Endodermal cell (in vitro differentiated cells): ENCODE measurements at places on chromosomes 4 and X.

GRCh38 chrX:11899091-11899490 is 141.1 kb downstream of the MSL3 start:
- no peak for DNase-seq

DNA sequence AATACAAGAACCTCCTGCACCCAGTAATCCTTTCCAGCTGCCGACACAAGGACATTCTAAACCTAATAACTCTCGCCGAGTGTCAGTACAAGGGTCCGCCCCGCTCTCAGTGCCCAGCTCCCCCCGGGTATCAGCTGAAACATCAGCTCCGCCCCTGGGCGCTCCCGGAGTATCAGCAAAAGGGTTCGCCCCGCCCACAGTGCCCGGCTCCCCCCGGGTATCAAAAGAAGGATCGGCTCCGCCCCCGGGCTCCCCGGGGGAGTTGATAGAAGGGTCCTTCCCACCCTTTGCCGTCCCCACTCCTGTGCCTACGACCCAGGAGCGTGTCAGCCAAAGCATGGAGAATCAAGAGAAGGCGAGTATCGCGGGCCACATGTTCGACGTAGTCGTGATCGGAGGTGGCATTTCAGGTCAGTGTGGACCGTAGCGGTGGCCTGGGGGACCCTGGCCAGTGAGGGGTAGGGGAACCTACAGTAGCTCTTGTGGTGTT is at the start of gene MAOA:
TSS of gene MAOA (plus strand) at position 295 of the 490 bp plus-strand sequence. CDS start at position 338, 43 bp downstream.
- DNase-seq = peak; percentile 80

GRCh38 chr4:83996254-83996653 is 460.3 kb downstream of the GPAT3 start:
- DNase-seq = peak; percentile 47

- DNase-seq = no peak
Observed at GRCh38 chr4:159239629-159240028, 136.8 kb downstream of the RAPGEF2 start.

DNA sequence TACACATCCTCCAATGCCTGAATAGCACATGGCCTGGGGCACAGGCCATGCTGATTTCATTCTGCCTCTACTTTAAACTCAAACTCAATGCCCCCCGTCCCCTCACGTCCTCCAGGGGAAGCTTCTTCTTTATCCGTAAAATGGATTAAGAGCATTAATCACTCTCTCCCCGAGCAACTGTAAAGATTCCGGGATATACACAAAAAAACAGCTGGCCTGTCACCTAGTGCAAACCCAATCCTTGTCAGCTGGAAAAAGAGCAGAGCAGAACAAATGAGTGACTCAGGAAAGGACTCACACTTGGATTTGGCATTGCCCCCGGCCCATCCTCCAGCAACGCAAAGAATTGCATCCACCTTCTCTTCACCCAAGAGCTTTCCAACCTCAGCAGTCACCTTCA is 7.8 kb downstream of the QDPR start:
- DNase-seq = no peak

DNA sequence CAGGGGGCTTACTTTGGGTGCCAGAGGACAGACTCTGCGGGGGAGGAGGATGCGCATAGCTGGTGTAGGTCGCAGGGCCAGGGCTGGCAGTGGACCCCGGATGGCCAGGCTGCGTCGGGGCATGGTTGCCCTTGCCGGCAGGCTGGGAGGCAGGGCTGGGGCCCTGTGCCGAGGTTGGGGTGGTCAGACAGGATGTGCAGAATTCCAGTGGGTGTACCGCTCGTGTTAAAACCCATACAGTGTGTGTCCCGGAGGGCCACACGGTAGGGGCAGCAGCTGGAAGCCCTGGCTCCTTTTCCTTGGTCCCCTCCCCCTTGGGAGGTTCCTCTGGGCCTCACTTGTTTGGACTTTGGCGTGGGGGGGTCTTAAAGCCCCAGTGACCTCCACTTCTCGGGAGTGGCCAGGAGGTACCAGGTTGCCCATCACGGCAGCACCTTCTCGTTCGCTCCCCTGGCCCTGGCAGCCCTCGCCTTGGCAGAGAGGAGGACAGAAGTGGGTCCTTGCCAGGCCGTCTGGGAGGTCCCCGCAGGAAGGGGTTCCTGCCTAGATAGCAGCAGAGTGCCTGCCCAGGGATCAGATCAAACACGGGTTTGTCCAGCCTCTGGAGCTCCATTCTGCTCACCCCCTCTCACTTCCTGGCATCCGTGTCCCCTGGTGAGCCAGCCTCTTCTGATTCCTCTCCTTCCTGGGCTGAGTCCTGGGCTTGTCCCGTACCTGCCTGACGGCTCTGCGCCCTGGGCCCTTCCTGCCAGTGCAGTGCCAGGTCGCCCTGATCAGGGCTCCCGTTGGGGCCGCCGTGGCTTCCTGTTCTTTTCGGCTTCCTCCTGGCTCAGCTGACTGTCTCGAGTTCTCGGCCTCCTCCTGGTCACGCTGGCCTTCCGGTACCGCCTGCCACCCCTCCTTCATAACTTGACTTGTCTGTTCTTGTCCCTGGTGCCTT is 56.7 kb upstream of the HGFAC start:
- peak; percentile 53 for DNase-seq

GRCh38 chr4:82721819-82722423 is 76.7 kb downstream of the SCD5 start:
- DNase-seq = no peak

DNA sequence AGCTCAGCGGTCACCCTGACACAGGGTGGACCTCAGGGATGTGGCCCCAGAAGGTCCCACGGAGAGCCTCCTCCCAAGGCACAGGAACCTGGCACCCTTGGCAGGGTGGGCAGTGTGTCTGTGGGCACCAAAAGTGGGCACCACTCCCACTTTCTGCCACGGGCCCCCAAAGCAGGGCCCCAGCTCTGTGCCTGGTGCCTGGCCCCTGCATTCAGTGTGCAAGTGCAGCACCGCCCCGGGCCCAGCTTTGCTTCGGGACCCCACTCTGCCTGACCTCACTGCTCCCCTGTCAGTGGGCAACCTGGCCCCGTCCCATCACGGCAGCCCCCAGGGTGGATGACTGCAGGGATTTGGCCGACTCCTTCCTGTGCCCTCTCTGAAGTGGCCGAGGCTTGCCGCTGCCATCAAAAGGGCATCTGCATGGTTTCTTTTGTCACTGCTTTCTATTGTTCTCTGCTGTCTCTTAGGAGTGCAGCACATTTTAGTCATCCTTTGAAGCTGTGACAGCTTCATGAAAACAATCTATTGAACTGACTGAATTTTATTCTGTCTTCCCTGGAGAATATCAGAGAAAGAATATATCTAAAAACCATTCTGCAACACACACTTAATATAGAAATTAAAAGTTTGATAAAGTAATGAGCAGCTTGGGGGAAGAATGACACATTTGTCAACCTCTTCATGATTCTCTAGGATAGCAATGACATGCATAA is 302.4 kb downstream of the FAM47B start:
- DNase-seq = no peak

DNA sequence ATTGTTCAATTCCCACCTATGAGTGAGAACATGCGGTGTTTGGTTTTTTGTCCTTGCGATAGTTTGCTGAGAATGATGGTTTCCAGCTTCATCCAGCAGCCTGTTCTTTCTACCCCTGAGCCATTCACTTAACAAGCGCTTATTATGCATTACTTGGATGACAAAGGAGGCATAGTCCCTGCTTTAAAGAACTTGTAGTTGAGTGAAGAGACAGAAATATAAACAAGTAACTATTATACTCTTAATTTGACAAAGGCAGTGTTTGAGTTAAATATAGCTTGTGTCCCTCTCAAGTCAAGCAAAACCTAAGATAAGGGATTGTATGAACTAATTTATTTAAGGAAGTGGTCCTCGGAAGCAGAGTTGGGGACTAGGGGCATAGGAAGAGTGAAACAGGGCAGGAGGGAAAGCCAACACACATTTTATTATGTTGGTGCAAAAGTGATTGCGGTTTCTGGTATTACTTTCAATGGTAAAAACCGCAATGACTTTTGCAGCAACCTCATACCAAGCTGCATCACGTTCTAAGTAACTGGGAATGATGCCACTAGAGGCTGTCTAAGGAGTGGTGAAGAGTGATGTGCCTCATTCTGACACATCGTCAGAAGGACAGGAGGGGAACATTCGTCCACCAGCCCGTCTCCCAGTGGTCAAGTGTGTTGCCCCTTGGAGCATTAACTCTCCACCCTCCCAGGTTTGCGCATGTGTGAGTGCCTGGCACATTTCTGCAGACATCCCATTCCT is 41.8 kb downstream of the QDPR start:
- no peak for DNase-seq

DNA sequence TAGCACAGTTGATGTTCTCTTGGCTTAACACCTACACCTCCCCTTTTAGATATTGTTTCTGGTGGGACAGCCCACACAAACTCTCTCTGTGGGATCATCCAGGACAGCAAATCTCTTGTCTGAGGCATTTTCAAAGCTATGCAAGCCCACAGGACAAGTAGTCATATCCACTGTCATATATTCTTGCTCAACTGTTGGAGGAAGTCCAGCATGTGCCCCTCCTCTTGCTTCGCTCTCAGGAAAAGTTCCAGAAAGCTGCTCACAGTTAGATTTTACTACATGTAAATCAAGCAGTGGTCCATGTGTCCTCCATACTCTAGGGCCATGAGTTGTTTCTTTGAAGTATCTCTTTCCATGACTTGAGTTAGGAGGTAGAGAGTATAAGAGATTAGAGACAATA is 260.7 kb downstream of the INPP4B start:
- no peak for DNase-seq
